ENCODE measurements at places on chromosomes 12 and 14.

DNA sequence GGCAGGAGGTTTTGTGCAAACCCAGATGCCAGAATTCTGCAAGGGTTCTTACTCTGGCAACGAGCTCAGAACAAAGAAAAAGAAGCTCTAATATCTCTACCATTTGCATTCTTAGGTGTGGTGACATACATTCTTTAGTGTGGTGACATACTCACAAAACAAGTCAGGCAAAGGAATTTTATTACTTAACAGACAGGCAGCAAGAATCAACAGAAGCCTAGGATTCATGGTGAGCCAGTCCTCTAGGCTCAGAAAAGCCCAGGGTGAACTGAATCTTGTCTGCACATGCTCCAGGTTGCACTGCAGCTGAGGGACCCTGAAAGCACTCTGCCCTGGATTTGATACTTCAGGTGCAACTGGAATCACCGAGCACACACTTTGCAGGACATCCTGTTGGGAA is 122.4 kb upstream of the PTPRQ start:
- DNase-seq, result no peak

DNA sequence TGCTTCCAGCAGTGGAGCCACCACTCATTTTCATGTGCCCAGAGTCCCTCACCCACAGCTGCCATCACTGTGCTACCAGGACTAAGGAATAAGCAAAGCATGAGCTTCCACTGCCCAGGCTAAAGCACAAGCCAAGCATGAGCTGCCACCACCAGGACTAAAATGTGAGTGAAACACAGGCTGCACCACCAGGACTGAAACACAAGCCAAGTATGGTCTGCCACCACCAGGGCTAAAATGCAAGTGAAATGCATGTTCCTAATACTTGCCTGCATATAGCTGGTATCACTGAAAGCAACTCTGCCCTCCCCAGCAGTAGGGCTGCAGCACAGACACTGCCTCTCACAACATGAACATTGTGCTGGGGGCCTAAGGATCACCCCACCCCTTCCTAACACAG is 30.0 kb downstream of the CEP83 start:
- DNase-seq, result no peak

GRCh38 chr14:99136401-99136800 is 135.6 kb downstream of the BCL11B start:
- no peak for DNase-seq

GRCh38 chr12:126210026-126210425 is 1144.8 kb downstream of the AACS start:
- no peak for DNase-seq

DNA sequence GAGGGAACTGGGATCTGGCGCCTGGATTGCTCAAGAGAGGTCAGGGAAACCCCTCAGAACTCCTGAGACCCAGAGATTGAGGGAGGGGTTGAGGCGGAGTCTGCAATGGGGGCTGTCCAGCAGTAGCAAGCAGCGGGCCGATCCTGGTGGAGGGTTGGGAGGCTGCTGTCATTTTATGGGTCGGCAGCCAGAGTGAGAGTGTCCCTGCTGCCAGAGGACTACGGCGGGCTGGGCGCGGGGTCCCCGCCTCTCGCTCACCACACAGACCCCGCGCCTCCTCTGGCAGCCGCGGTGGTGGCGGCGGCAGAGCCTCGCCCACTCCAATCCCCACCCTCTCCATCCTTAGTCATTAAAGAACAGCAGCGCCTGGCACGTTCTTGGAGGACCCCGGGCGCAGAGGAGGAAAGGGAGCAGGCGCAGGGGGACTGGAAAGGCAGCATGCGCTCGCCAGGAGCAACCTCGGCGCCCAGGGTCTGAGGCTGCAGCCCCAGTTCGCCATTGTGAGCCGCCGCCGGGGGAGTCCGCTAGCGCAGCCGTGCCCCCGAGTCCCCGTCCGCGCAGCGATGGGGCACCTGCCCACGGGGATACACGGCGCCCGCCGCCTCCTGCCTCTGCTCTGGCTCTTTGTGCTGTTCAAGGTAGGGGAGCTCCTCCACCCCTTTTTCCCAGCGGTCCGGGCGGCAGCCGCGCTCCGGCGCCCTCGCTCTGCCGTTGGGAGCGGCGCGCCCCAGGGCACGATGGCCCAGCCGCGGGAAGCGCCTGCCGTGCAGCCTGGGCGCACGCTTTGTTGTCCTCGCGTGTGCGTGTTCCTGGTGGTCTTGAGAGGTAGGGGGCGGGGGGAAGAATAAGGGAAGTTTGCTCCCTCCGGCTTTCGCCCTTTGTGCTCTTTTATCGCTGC is at the start of gene PTPRO:
Gene PTPRO, plus strand, starts transcription at position 345 of the 898 bp plus-strand sequence.
- DNase-seq, result peak; percentile 71

Data from NCI-H345 (cell line).